HAP-1 (cell line): ENCODE measurements at places on chromosomes 3 and 15.

- no peak for DNase-seq
Observed at GRCh38 chr3:187291001-187291511, 481 bp downstream of the MASP1 start.

- DNase-seq, result no peak
Observed at GRCh38 chr3:197168063-197168462, 130.3 kb downstream of the DLG1 start.

DNA sequence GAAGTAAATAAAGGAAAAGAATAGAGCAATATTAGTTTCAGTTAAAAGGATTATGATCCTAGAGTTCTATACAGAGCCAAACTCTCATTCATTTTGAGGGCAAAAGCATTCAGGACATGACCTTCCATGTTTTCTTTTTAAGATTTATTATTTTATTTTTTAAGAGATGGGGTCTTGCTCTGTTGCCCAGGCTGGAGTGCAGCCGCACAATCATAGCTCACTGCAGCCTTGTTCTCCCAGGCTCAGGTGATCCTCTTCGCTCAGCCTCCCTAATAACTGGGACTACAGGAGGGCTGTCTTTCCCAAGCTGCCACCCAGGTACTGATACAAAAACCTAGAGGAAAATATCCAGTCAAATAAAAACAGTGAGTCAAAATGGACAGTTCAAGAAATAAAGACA lies 13.6 kb upstream of the CCDC13 start:
- no peak for DNase-seq

DNA sequence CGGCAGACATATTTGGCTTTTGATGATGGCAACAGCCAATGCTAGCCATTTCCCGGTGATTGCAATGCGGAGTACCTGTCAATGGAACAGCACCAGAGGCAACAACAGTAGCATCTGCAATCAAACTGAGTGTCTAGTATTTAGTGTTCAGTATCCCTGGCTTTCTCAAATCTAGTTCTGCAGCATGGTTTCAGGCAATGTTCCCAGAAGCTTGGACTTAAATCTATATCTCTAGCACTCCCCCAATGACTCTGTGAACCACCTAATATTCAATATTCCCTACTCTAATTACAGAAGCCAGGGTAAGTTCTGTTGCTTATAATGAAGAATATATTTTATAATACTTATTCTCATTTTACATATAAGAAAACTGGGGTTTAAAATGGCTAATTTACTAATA lies 48.2 kb downstream of the TBL1XR1 start:
- no peak for DNase-seq

- DNase-seq, result no peak
Observed at GRCh38 chr15:89660556-89660955, 5.3 kb upstream of the KIF7 start.

GRCh38 chr3:190041333-190042041 lies 79.2 kb downstream of the P3H2 start:
- DNase-seq, result peak; percentile 40

DNA sequence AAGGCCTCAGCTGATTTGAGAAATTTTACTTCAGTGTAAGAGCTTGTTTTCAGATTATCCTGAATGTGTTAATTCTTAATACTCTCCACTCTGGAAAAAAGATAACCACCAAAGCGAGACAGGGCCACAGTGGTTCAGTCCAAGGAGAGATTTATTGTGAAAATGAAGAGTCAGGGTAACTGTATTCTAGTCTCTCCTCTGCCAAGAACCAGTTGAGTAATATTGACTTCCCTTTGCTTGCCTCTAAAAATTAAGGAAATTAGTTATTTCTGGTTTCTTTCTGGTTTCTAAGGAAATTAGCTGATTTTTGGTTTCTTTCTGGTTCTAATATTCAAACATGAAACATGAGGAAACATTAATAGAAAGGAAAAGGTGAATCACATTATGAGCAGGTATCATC lies 34.9 kb downstream of the PPP1R2 start:
- no peak for DNase-seq

- DNase-seq, result peak; percentile 33
Observed at GRCh38 chr15:78950902-78951840, 6.3 kb upstream of the CTSH start.

GRCh38 chr3:41716471-41716870 lies 245.4 kb downstream of the ULK4 start:
- DNase-seq, result no peak

GRCh38 chr15:90620379-90621067 lies 90.8 kb downstream of the CRTC3 start:
- no peak for DNase-seq

DNA sequence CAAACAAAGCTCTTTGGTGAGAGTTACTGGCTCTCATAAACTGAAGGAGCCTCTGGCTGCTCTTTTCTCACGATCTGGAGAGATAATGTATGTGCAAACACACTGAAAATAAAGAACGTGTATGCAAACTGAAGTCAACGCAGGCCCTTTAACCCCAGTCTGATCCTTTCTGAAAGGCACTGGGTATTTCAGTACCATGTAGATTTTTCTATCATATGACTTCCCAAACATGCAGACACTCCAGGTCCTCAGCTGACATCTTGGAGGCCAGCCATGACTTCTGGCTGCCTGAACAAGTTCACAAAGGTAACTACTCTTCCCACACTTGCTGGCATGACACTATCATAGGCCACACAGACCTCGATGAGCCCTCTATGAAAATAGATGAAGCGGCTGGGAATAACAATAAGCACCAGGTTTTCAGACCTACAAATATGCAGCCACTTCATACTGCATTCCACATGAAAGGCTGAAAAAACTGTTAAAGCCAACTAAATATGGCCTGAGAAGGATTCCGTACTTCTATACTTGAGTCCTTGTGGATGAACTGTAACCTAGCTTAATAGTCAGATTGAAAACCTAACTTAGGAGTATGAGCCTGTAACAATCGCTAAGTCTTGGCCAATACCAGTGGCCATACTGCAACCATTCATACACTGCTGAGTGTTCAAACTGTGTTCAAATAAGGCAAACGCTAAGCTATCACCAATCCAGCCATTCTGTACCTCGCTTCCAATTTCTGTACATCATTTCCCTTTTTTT lies 121.3 kb downstream of the THRB start:
- peak; percentile 54 for DNase-seq

- no peak for DNase-seq
Observed at GRCh38 chr3:20658491-20658890, 472.5 kb upstream of the SGO1 start.

- DNase-seq, result no peak
Observed at GRCh38 chr15:31163769-31164572, 62.4 kb upstream of the TRPM1 start.

DNA sequence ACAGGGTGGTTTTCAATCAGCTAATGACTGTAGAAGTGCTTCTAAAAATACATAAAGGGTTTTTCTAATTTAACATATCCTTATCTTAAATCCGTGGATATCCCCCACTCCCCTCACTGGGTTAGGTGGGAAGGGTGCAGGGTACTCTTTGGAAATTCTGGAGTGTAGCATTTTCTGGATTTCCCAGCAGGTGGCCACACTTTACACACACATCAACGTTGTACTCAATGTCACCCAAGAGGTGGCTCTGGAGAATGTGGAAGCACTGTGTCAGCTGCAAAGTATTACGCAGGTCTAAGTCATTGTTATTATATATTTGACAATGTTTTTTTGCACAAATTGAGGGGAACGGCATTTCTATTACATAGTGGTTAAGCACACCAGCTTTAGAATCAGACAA lies 168.8 kb downstream of the CHDH start:
- DNase-seq, result peak; percentile 19

GRCh38 chr3:138205527-138205926 lies 18.4 kb downstream of the ARMC8 start:
- no peak for DNase-seq
